ENCODE measurements at places on chromosomes 3 and 15.

DNA sequence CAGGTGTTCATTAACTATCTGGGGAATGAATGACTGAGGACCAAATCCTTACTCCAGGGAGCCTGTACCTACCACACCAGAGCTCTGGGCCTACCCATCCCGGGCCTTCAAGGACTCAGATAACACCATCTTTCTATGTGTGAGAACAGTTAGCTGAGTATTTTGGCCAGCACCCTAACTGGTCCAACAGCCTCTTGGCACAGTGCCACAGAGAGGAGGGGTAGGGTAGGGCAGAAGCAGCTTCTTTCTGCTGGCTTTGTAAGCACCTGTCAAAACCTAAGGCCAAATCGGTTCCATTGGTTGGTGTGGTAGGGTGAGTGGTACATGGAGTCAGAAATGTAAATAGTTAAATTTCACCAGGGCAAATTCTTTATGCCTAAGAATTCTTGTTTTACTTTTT lies 26.7 kb downstream of the ISL2 start:
- DNase-seq: no peak

- no peak for DNase-seq
These were observed 83.5 kb upstream of the ADPGK start for GRCh38 chr15:72866866-72867616.

DNA sequence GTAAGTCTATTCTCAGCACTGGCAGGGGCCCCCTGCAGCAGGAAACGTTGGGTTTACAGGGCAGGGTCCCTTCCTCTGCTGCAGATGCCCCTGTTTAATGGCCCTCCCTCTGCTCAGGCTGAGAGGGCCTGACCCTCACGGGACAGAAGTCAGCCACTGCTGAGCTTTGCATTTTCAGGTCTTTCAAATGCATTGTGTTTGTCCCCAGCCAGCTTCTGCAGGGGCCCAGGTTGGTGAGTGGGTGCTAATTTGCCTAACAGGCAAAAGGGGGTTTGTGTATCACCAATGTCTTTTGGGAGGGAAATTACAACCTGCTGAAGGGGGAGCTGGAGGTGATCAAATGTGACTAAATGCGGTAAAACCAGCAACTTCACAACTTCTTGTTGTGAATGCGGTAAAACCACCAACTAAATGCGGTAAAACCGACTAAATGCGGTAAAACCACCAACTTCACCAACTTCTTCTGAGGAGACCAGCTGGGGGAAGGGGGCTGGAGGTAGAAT lies 44.8 kb upstream of the UBE2E1 start:
- no peak for DNase-seq

GRCh38 chr3:78268716-78269668 lies 1229.1 kb downstream of the ROBO2 start:
- no peak for DNase-seq

GRCh38 chr15:78177447-78177873 lies 28.3 kb downstream of the IDH3A start:
- no peak for DNase-seq

- no peak for DNase-seq
These were observed 16.0 kb downstream of the TM2D3 start for GRCh38 chr15:101635944-101636727.

- no peak for DNase-seq
These were observed 75.0 kb upstream of the MBNL1 start for GRCh38 chr3:152193673-152194267.

GRCh38 chr3:102016417-102016816 lies 167.1 kb downstream of the NFKBIZ start:
- DNase-seq: no peak

DNA sequence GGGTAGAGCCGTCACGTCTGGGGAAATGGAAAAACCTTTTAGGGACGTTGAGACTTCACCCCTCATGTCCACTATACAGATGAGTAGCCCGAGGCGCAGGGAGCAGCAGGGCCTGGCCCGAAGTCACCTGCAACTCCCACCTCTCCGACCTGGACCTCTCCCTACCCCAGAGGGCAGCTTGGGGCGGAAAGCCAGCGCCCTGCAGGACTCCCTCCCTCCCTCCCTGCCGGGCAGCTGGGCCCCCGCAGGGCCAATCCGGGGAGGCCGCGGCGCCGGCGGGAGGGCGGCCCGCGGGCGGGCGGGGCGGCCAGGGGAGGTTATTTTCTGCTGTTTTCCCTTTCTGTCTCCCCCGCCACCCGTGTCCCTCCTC lies 2.0 kb downstream of the WNT7A start:
- DNase-seq: no peak

- no peak for DNase-seq
These were observed 353.1 kb downstream of the CHL1 start for GRCh38 chr3:549636-550035.

- DNase-seq: no peak
These were observed 8.3 kb upstream of the PDCD6IP start for GRCh38 chr3:33790091-33790490.

DNA sequence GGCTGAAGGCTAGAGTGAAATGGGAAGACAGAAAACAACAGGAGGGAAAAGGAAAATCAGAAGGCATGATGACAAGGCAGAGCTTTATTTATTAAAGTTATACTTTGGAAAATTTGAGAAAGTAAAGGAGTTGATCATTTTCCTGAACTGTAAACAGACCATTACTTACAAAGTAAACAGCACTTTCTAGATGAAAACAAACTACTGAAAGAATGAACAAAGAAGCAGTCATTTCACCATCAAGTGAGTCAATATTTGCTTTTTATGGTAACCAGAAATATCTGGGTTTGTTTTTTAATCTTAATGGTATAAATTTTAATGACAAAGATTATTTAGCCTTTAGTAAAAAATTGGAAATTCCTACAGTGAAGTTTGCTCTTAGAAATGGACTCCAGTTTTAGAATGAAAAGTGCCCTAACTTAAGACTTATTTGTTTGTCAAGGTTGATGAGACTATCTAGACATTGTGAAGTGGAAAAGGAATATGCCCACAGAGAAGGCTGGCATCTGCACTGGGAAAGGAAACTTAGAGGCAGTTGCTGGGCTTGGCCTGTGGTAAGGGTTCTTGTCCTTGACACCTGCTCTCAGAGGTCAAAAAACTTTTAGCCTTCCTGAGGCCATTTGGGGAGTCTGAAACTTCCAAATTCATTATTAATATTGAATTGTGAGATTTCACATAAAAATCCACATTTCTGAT lies 47.2 kb downstream of the SPTSSB start:
- no peak for DNase-seq

DNA sequence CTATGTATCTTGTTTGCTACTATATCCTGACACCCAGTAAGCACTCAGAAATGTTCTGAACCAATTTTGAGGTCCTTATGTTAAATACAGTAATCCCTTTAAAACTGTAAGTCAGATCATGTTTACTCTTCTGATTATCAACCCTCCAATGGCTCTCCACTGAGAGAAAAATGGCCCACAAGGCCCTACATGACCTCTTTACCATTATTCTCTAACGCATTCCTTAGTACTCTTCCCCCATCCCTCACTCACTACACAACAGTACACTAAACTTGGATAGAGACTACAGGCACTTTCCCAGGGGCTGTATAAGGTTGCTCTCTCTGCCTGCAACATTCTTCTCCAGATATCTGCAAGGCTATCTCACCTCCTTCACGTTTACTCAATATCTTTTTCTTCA lies 1.9 kb downstream of the TOPBP1 start:
- no peak for DNase-seq

- no peak for DNase-seq
These were observed 110.8 kb downstream of the BBX start for GRCh38 chr3:107633327-107634098.

DNA sequence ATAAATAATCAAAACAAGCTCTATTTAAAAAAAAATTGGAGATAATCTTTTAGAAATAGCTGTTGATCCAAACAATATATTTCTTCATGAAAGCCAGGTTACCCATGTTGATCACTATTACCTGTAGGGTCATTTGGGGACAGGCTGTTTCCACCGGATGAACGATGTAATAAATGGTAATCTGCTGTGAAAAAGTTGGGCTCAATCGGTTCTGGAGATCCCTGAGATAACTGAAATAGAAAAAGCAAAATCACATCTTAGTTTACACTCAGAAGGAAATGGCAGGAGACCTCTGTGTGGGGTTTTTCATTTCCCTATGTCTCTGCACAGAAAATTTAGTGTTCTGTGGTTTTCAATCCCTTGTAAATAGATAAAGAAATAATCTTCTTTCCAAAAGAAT lies 249.5 kb downstream of the NEK10 start:
- DNase-seq: no peak

- DNase-seq: no peak
These were observed 65.4 kb downstream of the AQP9 start for GRCh38 chr15:58203537-58203936.

GRCh38 chr3:155407971-155408370 lies 114.5 kb upstream of the STRIT1 start:
- DNase-seq: no peak

GRCh38 chr15:53758412-53758811 lies 1.1 kb downstream of the WDR72 start:
- DNase-seq: no peak

DNA sequence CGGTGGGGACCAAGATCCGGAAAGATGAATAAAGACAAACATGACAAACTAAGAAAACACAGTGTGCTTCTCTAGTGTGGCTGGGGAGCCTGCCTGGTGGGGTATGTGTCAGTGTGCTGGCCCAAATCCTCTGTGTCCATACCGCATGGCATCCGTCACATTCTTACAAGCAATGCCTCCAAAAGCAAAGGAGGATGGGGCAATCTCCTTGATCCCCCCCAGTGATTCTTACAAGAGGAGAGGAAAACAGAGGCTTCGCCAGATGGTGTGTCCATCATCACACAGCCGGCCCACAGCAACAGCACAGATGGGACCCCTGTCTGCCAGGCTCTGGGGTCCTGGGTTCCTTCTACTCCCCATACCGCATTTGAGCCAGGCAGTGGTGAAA lies 558 bp upstream of the IL17RC start:
- DNase-seq: no peak

GRCh38 chr3:37903734-37904133 lies 42.1 kb downstream of the CTDSPL start:
- no peak for DNase-seq
